ENCODE measurements at places on chromosomes 12 and 14.

DNA sequence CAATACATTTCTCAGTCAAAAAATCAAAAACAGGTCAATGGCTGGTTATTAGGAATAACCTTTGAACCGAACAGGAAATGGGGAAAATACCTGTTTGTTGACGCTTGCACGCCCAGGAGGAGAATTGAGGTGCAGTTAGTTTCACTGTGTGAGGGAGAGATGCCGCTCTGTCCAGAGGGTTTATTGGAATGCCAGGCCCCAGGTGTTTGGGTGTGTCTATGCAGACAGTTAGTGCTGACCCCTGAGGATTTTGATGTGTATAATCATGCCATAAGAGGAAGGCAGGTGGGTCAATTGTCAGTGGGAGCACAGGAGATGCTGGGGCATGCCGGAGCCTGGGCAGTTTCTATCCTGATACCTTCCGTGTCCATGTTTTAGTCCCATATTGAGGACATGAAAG, 100.8 kb upstream of the DIO3 start:
- no peak for DNase-seq

- DNase-seq: no peak
Observed at GRCh38 chr14:75428230-75429104, 645 bp downstream of the JDP2 start.

DNA sequence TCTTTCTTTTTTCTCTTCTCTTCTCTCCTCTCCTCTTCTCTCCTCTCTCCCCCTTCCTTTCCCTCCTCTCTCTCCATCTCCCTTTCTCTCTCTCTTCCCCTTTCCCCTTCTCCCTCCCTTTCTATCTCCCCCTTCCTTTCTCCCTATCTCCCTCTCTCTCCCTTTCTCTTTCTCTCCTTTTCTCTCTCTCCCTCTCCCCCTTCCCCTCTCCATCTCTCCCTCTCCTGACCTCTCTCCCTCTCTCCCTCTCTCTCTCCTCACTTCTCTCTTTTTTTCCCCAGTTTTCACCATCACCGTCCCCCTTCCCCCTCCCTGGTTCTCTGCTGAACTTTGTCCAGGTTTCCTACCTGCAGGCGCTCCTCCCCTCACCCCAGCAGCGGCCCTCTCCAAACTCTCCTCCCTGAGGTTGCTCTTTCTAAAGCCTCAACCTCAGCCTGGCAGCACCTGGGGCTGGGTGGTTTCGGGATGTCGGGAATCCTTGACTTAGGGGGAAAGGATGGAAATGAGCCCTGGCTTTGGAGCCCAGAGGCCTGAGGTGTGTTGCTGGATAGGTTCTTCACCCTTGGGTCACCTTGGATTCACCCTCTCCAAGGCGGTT, 14.7 kb upstream of the TBX3 start:
- no peak for DNase-seq

DNA sequence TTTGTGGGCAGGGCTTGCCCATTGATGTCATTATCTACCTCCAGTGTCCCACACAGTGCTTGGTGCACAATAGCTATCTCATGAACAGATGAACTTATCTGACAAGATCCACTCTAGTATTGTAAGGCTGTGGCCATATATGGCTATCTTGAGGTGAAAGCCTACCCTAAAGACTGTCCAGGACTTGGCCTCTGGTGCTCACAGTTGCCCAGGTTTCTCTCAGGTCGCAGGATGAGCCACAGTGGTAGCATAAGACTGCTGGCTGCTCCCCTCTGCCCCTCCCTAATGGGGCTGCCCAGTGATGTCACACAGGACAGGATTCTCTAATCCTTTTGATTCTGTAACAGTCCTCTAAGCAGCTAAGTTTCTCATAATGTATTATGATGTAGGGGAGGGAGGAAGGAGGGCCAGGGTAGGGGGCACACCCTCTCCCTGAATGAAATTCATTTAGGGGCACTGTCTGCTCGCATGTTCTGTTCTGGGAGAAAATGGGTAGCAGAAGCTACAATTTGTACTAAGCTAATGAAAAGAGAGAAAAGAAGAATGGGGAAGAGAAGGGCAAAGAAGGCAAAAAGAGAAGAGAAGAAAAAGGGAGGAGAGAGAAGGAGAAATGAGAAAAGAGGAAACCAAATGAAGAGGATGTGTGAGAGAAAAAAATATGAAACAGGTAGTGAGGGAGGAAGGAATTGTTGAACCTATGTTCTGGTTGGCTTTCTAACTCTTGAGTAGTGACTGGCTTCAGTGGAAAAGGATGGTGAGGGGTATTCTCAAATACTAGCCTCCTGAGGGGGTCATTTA, 3.4 kb upstream of the PPM1A start:
- DNase-seq: no peak

DNA sequence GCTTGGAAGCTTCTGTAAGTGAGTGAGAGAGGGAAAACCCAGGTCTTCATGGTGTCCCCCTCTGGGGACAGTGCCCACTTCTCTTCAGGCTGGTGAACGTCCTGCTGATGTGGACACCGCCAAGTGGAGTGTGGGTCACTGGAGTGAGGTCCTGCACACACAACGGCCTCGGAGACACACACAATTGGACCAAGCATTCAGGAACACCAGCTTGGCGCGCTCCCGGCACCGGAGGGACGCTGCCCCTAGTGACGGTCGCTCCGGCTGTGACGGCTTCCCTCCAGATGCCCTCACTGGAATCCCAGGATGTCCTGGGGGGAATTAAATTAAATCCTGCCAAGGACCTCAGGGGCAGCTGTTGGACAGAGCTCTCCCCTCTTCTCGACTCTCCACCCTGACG, 123.1 kb downstream of the ZNF664 start:
- DNase-seq: no peak

DNA sequence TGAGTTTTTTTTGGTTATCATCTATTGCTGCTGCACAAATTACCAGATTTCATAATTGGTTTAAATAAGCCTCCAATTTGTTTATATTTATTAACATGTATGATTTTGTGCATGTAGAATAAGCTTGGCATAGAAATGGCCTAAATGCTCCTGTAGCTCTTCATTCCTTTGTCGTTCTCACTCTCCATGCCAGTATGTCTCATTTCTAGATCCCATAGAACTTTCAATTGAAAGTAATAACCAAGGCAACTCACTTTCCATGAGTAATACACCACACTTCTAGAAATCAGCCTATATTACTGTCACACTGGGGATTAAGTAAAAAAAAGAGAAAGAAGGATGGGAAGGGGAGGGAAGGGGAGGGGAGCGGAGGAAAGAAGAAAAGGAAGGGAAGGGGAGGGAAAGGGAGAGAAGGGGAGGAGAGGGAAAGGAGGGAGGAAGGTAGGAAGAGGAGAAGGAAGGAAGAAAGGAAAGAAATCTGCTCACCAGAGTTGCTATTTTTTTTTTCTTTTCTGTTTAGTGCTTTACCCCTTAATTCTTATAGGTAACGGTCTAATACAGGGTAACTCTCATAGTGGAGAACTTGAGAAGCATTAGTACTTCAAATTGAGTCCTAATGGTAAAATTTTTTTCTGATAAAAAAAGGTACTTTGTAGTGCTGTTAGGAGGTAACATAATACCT, 45.6 kb downstream of the MDM2 start:
- DNase-seq: no peak

GRCh38 chr12:59405992-59406391, 189.8 kb upstream of the SLC16A7 start:
- DNase-seq: no peak

DNA sequence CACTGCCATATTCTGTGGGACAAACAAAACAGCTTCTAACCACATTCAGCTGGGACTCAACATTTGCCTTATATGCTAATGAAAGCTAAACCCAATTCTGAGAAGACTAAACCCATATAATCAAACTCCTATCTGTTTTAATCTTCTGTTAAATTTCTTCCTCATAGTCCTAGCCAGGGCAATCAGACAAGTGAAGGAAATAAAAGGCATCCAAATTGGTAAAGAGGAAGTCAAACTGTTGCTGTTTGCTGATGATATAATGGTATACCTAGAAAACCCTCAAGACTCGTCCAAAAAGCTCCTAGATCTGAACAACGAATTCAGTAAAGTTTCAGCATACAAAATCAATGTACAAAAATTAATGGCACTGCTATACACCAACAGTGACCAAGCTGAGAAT, 157.1 kb downstream of the PHLDA1 start:
- no peak for DNase-seq

DNA sequence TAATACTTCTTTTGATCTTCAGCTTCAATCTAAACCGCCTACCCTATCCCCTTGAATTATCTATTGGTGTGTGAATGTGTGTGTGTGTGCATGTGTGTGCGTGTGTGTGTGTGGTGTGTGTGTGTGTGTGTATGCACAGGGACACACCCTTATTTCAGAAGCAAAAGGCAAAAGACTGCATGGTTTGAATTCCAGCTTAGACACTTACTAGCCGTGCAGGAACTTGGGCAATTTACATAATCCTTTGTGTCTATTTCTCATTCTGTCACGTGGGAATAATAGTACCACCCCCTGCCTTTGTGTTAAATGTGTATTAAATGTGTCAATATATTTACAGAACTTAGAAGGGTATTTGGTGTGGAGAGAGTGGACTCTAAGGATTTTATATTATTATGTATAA, 251.7 kb downstream of the TMEM132C start:
- no peak for DNase-seq

GRCh38 chr14:95174184-95174792, 17.0 kb upstream of the DICER1 start:
- DNase-seq: no peak

Measured in CD4-positive, alpha-beta T cell treated with Interferon gamma for 1 hour (primary cell).